ENCODE measurements at places on chromosomes 7 and 10. TPM values are rescaled to one million over a fixed set of nuclear protein-coding genes. Genes with fewer than 3 reads are reported as not detected.

Gene EFCAB10
- not detected for total RNA-seq

Gene HOXA3
- total RNA-seq: 86.7 TPM

Gene PCLO
- total RNA-seq: 0.98 TPM

Gene TACC2
- total RNA-seq: 14.7 TPM

Gene GPR146
- under 0.01 TPM for total RNA-seq

Gene H2BK1
- not detected for total RNA-seq

Gene CNPY1
- total RNA-seq: not detected

Gene GARIN1A
- 0.13 TPM for total RNA-seq

Gene TMEM106B
- total RNA-seq: 30.8 TPM

Gene CHN2
- 1.0 TPM for total RNA-seq

Gene COBL
- 0.49 TPM for total RNA-seq

Gene APBB1IP
- total RNA-seq: 0.49 TPM

Gene PRTFDC1
- total RNA-seq: 16.6 TPM

Gene PKD2L1
- not detected for total RNA-seq

Gene GFRA1
- 25.3 TPM for total RNA-seq

Gene GDF10
- not detected for total RNA-seq

Gene HOXA11
- 24.2 TPM for total RNA-seq

Gene INMT
- not detected for total RNA-seq

Gene POU6F2
- not detected for total RNA-seq

Gene SYCE1
- not detected for total RNA-seq

Gene CHAT
- not detected for total RNA-seq

Gene TMEM196
- total RNA-seq: 0.13 TPM

Gene FAM170B
- not detected for total RNA-seq

Gene CYP26C1
- 0.63 TPM for total RNA-seq

Gene GUSB
- total RNA-seq: 34.9 TPM

Gene FEZF1
- not detected for total RNA-seq

Gene CFAP70
- 1.0 TPM for total RNA-seq

Gene C1QL3
- total RNA-seq: 0.13 TPM

Gene RTKN2
- 5.5 TPM for total RNA-seq

Gene EXOC4
- total RNA-seq: 57.6 TPM

Gene MDFIC
- total RNA-seq: 15.2 TPM

Gene PON2
- 154 TPM for total RNA-seq

Gene NKX1-2
- total RNA-seq: not detected

Gene CCNJ
- total RNA-seq: 6.8 TPM

Gene UPK3BL2
- 0.98 TPM for total RNA-seq

Gene ZNF117
- total RNA-seq: 1.6 TPM
